Nephron progenitor cell (in vitro differentiated cells): ENCODE measurements at places on chromosomes 3 and 15.

DNA sequence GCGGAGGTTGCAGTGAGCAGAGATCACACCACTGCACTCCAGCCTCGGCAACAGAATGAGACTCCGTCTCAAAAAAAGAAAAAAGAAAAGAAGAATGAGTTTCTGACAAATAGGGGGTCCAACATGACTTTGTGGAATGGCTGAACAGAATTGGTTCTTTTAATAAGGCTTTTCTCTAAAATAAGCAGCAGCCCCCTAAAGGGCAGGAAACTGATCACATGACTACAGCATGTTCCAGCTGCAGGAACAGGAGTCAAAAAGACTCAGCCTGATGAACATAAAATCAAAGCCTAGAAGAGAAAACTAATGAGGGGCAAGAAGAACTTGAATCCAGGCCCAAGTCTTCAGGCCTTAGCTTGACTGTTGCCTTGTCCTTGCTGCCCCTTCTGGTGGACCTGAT lies 89.7 kb upstream of the ARRDC4 start:
- no peak for DNase-seq

- no peak for DNase-seq
Measured at GRCh38 chr3:84772841-84773240, 185.9 kb upstream of the CADM2 start.

- DNase-seq = peak; percentile 46
Measured at GRCh38 chr15:57551715-57552677, 39.7 kb upstream of the MYZAP start.

DNA sequence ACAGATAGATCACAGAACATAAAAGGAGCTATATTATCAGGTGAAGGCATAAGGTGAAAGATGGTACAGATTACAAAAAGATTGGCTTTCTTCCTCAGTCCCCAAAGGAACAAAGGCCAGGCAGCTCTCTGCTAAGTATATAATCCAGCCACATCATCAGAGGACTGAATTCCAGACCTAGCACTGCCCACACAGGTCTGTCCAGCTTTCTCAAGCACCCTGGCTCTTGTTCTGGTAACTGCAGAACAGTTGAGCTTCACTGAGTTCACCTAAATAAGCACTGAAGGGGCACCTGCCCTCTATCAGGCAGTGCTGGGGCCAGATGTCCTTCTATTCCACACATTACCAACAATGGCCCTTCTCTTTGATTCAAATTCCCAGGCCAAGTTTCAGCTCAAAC lies 6.3 kb downstream of the DUOXA1 start:
- DNase-seq = no peak

DNA sequence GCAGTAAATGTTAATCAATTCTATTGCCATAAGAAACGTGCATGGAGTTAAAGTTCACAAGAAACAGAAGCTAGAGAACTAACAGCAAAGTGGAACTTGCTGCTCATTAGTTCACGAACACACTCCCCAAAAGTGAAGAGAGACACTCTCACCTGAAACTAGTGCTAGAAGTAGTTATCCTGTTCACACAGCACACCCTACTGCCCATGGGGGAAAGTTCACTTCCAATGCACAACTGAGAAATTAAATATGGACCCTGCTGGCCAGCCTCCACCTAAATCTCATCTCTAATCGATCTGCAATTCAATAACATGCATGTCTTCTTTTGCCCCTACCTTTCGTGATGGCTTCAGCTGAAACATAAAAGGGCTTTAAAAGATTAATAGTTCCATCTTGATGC lies 39.4 kb upstream of the FRMD4B start:
- peak; percentile 34 for DNase-seq
